Fibroblast of skin of abdomen (primary cell): ENCODE measurements at places on chromosomes 1 and 21.

DNA sequence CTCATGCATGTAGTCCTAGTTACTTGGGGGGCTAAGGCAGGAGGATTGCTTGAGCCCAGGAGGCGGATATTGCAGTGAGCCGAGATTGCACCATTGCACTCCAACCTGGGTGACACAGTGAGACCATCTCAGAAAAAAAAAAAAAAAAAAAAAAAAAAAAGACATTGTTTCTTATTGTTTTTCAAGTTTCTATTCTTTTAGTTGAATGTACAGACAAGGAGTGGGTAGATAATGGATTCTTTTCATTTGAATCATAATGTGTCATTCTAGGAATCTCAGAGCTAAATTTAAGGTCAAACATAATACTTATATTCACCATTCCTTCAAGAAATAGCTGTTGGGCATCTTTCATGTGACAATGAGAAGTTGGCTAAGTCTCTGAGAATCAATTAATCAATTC, 157.0 kb upstream of the C21orf91 start:
- no peak for DNase-seq

DNA sequence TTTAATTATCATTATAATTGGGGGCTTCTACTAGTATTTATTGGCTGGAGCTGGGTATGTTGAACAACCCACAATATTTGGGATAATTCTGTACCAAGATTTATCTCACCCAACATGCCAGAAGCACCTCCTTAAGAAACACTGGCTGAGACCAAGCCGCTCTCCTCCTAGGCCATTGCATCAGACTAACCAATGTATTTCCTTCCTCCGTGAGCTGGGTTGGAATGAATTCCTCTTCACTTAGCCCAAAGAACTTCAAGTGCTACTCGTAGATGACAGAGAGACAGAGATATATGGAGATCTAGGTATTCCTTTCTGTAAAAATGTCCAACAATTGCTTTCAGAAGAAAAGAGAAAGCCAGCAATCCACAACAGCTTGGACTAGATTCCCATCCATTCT, 87.2 kb upstream of the ETS2 start:
- peak; percentile 40 for DNase-seq

DNA sequence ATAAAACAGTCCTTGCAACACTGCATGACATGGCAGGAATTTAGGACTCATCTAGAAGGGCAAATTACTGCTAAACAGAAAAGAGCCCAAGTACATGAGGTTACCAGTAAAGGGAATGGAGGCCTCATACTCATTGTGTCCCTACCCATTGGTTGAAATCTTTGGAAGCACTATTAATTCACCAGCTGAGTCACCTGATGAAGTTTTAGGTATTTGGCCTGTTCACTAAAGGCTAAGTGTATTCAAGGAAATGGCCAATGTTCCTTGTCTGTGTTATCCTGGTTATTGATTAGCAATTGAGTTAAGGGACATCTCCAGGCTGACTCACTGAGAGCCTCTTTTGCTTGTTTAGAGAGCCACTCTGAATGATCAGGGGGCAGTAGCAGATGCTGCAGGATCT, 188.4 kb downstream of the ZZZ3 start:
- DNase-seq, result no peak

GRCh38 chr1:24870551-24871195, 59.4 kb downstream of the RUNX3 start:
- DNase-seq, result no peak

GRCh38 chr21:37557261-37557950, 190.8 kb downstream of the DYRK1A start:
- no peak for DNase-seq

- DNase-seq, result no peak
These were observed 133.6 kb upstream of the JUN start for GRCh38 chr1:58917436-58917835.
